Activated CD4-positive, alpha-beta T cell treated with anti-CD3 and anti-CD28 coated beads, Interleukin-2, amount 10 ng/mL, durations not matched to agents 7 days and 5 days (primary cell): ENCODE measurements at places on chromosomes 3 and 15. TPM values are rescaled to one million over a fixed set of nuclear protein-coding genes. Genes with fewer than 3 reads are reported as not detected.

DNA sequence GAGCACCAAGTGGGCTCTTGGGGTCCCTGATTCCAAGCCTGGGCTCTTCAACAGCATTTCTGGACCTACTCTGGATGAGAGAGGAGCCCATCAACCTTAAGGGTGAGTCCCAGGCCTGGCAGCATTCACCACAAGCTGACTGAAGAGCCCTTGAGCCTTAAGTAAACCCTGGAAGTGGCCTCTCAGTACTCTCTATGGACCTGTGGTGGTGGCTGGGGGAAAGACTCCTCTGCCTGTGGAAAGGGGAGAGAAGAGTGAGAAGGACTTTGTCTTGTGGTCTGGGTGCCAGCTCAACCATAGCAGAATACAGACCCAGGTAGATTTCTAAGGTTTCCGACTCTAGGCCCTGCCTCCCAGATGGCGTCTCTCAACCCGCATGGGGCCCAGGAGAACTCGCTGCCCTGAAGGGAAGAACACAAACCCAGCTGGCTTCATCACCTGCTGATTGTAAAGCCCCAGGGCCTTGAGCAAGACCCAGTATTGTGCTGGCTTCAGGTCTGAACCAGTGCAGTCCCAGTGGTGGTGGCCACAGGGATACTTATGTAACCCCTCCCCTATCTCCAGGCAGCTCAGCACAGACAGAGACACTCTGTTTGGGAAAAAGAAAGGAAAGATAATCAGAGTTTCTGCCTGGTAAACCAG, 71.4 kb downstream of the TFDP2 start:
- H3K4me3 ChIP-seq, result no peak overlapping the region
- no peak for DNase-seq
- no peaks in the 10 kb centered on the region for H3K4me1 ChIP-seq
- H3K27me3 ChIP-seq, result no peaks in the 10 kb centered on the region
- no peak overlapping the region for H3K27ac ChIP-seq

GRCh38 chr3:50189274-50189673, 2.1 kb upstream of the GNAT1 start:
- peaks cover 4% of the 10 kb centered on the region for H3K4me1 ChIP-seq
- H3K4me3 ChIP-seq, result no peak overlapping the region
- peak; percentile 55 for DNase-seq
- no peaks in the 10 kb centered on the region for H3K36me3 ChIP-seq

GRCh38 chr3:113153499-113154107, 57.8 kb upstream of the BOC start:
- DNase-seq, result no peak
- no peaks in the 10 kb centered on the region for H3K4me1 ChIP-seq
- no peak overlapping the region for H3K27ac ChIP-seq
- no peaks in the 10 kb centered on the region for H3K27me3 ChIP-seq
- no peak overlapping the region for H3K4me3 ChIP-seq

GRCh38 chr15:92527197-92527596, 128.4 kb downstream of the FAM174B start:
- DNase-seq, result no peak
- no peak overlapping the region for H3K4me3 ChIP-seq
- H3K4me1 ChIP-seq, result no peaks in the 10 kb centered on the region
- no peaks in the 10 kb centered on the region for H3K36me3 ChIP-seq
- H3K27ac ChIP-seq, result no peak overlapping the region

DNA sequence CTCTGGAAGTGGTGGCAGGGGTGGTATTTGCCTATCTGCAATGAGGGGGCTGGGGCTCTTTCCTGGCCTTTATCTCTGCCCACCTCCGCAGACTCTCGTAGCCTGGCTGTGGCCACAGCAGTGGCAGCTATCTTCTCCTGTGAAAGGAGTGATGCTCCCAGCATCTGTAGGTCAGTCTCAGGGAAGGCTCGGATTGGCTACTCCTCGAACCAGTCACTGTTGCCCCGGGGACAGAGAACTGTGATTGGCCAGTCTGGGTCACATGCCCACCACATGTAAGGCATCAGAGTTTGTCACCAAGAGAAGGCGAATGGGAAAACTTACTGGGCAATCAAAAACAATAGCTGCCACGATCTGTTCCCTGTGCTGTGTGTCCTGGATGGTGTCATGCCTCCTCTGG, 30.1 kb upstream of the FGD5 start:
- DNase-seq, result no peak
- peaks cover 4% of the 10 kb centered on the region for H3K4me1 ChIP-seq
- no peak overlapping the region for H3K27ac ChIP-seq
- H3K27me3 ChIP-seq, result peaks cover 8% of the 10 kb centered on the region
- H3K4me3 ChIP-seq, result no peak overlapping the region
- no peaks in the 10 kb centered on the region for H3K36me3 ChIP-seq

DNA sequence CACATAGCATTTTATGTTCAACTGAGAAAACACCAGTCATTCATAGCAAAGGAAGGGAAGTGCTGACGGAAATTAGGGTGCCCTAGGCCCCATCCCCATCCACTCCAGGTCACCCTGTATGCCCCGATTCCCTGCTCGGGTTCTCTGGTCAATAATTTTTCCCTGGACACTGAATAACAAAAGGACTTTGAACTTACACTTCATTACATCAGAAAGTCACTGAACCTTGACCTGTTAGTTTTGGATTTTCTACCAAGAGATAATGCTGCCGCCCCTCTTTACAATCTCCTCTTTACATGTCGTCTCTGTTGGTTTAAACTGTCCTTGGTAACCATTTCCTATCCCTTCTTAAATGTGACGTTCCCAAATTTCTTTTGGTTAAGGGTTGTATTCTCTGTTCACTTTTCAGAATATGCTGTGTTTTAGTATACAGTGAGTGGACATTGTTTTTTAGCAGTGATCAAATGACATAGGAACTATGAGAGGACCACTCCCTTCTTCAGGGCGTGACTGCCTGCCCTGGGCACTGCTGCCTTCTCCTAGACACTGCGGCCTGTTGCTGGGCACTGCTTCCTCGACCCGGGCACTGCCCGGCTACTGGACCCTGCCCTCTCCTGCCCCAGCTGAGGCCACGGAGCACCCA, 13.6 kb upstream of the AHSG start:
- no peak overlapping the region for H3K27ac ChIP-seq
- H3K36me3 ChIP-seq, result no peaks in the 10 kb centered on the region
- H3K4me3 ChIP-seq, result no peak overlapping the region
- DNase-seq, result no peak
- H3K27me3 ChIP-seq, result no peaks in the 10 kb centered on the region

GRCh38 chr3:194785315-194785714, 99.6 kb downstream of the FAM43A start:
- no peak for DNase-seq
- no peaks in the 10 kb centered on the region for H3K27me3 ChIP-seq
- H3K27ac ChIP-seq, result no peak overlapping the region
- H3K4me3 ChIP-seq, result no peak overlapping the region
- no peaks in the 10 kb centered on the region for H3K36me3 ChIP-seq
- H3K4me1 ChIP-seq, result no peaks in the 10 kb centered on the region

DNA sequence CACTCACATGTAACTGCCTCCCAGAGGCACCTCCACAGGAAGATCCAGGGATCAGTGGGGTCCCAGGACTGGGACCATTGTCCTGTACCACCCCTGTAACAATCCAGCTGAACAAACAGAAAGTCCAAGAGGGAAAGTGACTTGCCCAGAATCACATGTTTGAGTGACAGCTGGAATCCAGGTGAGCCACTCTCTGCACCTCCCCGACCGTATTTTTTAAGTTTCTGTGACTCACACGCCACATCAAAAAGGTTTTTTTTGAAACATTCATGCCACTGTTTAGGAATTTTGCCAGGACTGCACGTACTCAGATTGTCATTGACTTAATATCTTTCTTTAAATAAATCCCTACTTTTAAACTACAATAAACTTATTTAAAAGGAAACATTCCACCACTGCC, 9.8 kb upstream of the SLC6A1 start:
- no peak overlapping the region for H3K27ac ChIP-seq
- no peaks in the 10 kb centered on the region for H3K36me3 ChIP-seq
- peaks cover 4% of the 10 kb centered on the region for H3K27me3 ChIP-seq
- DNase-seq, result no peak

GRCh38 chr3:127637971-127638370, 9.0 kb downstream of the PODXL2 start:
- H3K27ac ChIP-seq, result peak overlapping the region; percentile 44
- H3K36me3 ChIP-seq, result no peaks in the 10 kb centered on the region

DNA sequence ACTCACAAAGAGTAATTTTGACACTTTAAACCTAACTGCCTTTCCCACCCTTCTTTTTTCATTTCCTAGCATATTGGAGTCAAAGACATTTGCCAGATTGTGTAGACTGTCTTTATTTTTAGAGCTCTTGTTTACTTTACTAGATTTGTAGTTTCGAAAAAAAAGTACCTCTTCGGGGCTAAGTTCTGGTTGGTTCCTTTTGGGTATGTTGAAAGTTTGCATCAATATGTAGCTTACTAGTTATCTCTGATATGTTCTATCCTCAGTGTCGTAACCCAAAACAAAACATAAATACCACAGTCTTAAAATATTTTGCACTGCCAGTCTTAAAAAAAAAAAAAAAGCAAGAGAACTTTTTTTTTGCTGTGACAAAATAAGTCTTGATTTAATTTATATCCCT, 52.2 kb downstream of the REC114 start:
- H3K27ac ChIP-seq, result no peak overlapping the region
- no peak overlapping the region for H3K4me3 ChIP-seq
- no peaks in the 10 kb centered on the region for H3K4me1 ChIP-seq
- DNase-seq, result no peak
- peaks cover 34% of the 10 kb centered on the region for H3K27me3 ChIP-seq

DNA sequence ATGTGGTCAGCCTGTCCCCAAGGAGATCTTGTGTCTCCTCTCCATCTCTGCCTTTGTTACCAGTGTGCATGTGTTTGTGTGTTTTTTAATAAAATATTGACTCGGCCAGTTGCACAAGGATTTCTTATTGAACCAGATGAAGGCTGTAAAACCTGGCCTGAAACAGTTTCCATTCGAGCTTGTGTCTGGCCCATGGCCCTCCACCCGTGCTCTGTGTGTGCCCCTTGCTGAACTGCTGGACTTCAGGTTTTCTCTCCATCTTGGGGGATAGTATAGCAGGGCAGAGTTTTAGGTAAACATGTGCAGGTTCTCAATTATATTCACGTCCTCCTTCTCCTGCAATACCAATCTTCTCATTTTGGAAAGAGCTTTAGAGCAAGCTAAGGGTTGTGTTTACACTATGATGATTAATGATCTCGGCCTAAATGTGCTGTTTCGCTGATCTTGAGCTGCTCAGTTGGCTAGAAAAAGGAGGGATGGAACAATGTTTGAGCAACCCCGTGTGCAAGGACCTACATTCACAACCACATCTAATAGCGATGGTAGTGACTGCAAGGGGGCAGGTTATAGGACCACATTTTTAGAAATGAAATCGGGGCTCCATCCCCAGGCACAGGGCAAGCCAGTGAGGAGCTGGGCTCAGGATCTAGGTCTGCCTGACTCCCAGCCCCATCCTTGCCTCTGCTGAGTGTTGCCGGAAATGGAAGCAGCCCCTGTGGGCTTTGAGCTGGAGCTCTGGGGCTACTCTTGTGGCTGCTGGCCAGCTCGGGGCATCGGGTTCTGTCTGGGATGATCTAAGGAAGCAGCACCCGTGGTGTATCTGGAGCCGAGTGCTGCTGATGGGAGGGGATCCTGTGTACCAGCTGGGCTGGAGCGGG, 47.7 kb downstream of the CMTM6 start:
- no peaks in the 10 kb centered on the region for H3K27me3 ChIP-seq
- H3K4me3 ChIP-seq, result no peak overlapping the region
- peaks cover 42% of the 10 kb centered on the region for H3K4me1 ChIP-seq
- no peak for DNase-seq
- peak overlapping the region; percentile 96 for H3K27ac ChIP-seq

GRCh38 chr3:32148351-32148750, 41.9 kb downstream of the GPD1L start:
- H3K4me3 ChIP-seq, result no peak overlapping the region
- no peaks in the 10 kb centered on the region for H3K27me3 ChIP-seq
- H3K4me1 ChIP-seq, result peaks cover 17% of the 10 kb centered on the region
- peaks cover 27% of the 10 kb centered on the region for H3K36me3 ChIP-seq
- DNase-seq, result no peak

DNA sequence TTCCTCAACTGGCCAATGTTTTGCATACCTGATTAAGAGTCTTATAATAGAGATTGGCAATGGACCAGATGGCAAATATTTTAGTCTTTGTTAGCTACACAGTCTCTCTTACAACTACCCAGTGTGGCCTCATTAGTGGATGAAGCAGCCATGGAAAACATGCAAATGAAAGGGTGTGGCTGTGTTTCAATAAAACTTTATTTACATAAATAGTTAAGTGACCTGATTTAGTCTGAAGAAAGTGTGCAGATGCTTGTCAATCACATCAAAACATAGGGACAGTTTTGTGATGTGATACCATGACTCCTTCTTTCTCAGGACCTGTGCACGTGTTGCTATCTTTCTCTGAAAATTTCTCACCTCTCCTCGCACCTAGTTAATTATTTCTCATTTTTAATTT, 309.8 kb upstream of the GRM7 start:
- no peaks in the 10 kb centered on the region for H3K36me3 ChIP-seq
- no peaks in the 10 kb centered on the region for H3K27me3 ChIP-seq
- DNase-seq, result no peak
- no peak overlapping the region for H3K4me3 ChIP-seq

GRCh38 chr15:71083349-71083748, 31.9 kb upstream of the THSD4 start:
- H3K36me3 ChIP-seq, result no peaks in the 10 kb centered on the region
- no peak overlapping the region for H3K4me3 ChIP-seq
- DNase-seq, result no peak

The EOGT gene
- 14.7 TPM for total RNA-seq

The DUOXA1 gene
- not detected for total RNA-seq

The CLDN11 gene
- not detected for total RNA-seq

The SGO1 gene
- 35.6 TPM for total RNA-seq

The KCNMB3 gene
- 0.60 TPM for total RNA-seq

The CFAP20DC gene
- total RNA-seq, result 0.99 TPM

The CHRFAM7A gene
- total RNA-seq, result not detected
